ENCODE measurements at places on chromosomes 6 and 20.
A peak's percentile ranks its signal among the peaks of the same experiment; 100 is the strongest.

GRCh38 chr6:11522812-11523605 lies 14.5 kb upstream of the TMEM170B start:
- no peak for DNase-seq

- DNase-seq = no peak
Observed at GRCh38 chr6:168385037-168385759, 55.8 kb upstream of the SMOC2 start.

GRCh38 chr6:105509506-105510331 lies 106.8 kb upstream of the PREP start:
- no peak for DNase-seq

- DNase-seq = no peak
Observed at GRCh38 chr6:7087491-7087979, 20.2 kb upstream of the RREB1 start.

- no peak for DNase-seq
Observed at GRCh38 chr20:4088766-4089165, 73.4 kb upstream of the RNF24 start.

GRCh38 chr6:161220346-161220745 lies 53.5 kb downstream of the AGPAT4 start:
- no peak for DNase-seq

- DNase-seq = peak; percentile 36
Observed at GRCh38 chr20:21090721-21091120, 15.4 kb downstream of the LINC00237 start.

Measured in eye (tissue), 1 donor.